D721Med (cell line): ENCODE measurements at places on chromosomes 3 and 15.

DNA sequence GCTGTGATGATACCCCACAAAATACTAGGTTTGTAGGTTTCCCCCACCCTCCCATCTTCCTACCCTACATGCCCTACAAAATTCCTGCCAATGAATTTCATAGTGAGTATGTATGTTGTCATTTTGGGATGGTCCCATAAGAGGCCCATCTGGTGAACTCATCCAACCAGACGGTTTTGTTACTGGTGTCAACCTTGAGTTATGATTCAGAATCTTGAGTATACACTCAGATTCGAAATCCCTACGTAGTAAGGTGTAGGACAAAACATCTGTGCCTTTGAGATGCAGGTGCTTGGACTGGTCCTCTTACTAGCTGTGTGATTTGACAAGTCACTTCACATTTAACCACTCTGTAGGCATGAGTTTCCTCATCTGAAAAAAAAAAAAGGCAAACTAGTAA is 3.6 kb downstream of the SIAH2 start:
- DNase-seq = no peak

DNA sequence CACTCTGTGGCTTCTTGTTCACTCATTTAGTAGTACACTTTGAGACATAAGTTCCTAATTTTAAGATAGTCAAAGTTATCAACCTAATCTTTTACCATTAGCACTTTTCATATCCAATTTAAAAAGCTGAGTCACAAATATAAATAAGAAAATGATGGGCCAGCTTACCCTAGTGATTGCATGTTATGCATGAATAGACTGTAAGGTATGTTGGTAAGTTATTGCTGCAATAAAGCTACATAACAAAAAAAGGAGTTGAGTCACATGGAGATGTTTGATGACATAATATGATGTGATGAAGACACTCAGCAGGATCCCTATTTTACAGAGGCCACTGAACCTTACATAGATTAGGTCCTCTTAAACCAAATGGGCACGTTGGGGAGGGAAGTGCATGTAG is 161.3 kb downstream of the OCA2 start:
- DNase-seq = no peak

GRCh38 chr15:101773496-101774100 is 29.7 kb upstream of the OR4F6 start:
- DNase-seq = no peak

- DNase-seq = no peak
Observed at GRCh38 chr15:83475551-83475950, 28.4 kb downstream of the SH3GL3 start.

DNA sequence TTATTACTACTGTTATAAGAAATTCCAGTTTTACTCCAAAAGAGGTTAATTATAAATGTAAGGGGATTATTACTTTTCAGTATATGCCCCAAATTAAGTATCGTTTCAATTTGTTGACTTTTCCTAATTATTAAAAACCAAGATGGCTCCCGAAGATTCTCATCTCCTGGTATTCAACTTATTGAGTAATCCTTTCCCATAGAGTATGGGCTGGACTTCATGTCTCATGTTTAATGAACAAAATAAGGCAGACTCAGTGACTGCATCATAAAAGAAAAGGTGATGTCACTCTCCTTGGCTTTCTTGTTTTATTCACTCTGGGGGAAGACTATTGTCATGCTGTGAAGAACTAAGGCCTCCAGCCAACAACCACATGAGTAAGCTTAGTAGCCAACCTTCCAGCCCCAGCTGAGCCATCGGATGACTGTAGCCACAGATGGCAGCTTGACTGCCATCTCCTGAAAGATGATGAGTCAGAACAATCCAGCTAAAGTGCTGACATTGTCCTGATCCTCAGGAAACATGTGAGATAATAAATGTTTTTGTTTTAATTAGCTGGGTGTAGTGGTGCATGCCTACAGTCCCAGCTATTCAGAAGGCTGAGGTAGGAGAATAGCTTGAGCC is 17.3 kb downstream of the IGF2BP2 start:
- no peak for DNase-seq

- DNase-seq = no peak
Observed at GRCh38 chr3:107543666-107544065, 20.9 kb downstream of the BBX start.

- DNase-seq = no peak
Observed at GRCh38 chr3:10962481-10963036, 30.0 kb upstream of the SLC6A1 start.

DNA sequence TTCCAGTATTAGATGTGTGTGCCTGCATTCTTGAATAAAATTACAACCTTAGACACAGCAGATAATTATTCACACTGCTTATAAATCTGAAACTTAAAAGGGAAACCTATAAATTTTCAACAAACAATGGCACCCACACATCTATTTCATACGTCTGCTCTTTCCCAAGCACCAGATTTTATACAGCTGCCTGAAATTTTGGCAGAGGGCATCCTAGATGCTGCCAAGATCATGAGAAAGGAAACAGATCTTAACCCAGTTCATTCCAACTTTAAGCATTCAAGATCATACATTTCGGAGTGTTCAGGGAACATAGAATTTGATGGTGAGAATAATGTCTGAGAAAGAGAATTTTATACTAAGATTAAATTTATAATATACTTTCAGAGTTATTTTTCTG is 53.1 kb downstream of the CLDN1 start:
- DNase-seq = no peak

DNA sequence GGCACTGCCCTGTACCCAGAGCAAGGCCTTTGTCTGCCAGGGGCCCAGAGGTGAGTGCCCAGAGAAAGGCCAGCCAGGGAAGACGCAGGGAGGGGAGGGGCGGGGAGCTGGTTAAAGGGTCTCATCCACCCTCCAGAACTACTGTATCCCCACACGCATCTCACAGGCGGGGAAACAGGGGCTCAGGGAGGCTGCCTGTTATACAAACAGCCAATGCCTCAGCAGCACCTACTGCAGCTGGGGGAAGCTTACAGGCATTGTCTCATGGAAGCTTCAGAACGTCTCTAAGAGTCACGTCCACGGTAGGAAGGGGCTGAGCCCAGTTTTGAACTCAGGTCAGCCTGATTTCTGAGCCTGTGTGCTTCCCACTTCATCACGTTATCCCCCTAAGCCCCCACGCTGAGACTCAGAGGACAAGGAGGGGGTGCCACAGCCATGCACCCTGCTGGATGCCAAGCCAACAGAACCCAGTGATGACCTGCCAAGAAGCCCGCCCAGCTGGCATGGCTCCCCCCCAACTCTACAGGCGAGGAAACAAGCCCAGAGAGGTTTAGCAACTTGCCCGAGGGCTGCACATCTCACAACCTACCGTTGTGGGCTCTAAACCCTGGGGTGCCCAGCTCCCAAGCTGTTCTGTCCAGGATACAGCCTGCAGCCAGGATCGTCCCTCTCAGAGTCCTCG is 54.5 kb downstream of the IQSEC1 start:
- no peak for DNase-seq

DNA sequence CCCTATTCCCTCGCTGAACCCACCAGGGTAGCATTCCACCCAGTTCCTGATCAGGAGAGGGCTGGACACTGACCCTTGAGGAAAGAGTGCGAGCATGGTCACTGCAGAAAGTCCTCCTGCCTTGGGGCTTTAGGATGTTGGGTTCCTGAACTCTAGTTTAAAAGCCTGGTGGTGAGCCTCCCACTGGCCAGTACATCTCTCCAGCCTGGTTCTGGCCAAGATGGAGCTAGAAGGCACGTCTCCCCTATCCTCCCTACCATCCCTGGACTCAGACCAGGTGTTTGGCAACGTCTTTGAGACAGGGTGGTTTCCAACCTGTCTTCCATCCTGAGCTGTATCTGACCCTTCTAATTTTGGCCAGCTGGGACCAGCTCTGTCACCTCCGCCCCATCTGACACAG is 31.4 kb downstream of the NBEAL2 start:
- DNase-seq = no peak

DNA sequence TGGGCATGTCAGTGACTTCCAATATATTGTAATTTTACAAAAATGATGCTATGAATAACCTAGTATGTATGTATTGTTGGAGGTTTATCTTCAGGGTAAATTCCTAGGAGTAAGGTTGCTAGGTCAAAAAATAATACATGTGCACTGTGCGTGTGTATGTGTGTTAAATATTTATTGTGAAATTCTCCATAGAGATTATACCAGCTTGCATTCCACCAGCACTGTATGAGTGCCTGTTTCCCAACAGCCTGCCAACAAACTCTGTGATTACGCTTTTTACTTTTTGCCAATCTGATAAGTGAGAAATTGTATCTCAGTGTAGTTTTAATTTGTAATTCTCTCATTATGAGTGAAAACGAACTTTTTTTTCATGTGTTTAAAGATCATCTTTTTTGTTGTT is 12.6 kb upstream of the IGF2BP2 start:
- DNase-seq = no peak

DNA sequence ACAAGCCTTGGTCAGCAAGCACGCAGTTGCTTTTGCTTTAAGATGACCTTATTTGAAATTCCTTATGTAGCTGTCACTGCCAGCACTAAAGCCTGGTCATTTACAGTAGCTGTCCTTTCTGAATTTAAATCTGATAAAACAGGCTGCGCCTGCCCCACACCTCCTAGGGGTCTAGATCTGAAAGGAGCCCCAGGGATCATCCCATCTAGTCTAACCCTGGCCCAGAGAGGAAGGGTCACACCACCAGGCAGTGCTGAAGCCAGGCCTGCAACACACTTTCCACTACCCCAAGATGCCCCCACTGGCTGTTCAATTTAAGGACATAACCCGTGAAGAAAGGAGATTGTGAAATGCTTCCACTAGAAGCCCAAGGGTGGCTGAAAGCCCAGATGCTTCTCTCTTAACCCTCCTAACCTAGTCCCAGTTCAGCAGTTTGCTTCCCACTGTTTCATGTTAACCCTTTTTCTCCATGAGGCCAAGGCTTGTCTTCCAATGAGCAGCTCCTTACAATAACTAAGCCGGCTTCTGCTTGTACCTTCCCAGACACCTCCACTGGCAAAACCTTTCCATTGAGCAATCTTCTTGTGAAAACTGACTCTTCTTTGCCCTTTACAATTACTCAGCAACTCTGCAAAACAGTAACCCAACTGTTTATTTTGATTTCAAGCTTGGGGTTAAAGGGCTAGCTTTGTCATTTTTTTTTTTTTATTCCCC is 198.9 kb upstream of the LPP start:
- no peak for DNase-seq

- DNase-seq = no peak
Observed at GRCh38 chr15:64152507-64153387, 1.2 kb downstream of the SNX22 start.

DNA sequence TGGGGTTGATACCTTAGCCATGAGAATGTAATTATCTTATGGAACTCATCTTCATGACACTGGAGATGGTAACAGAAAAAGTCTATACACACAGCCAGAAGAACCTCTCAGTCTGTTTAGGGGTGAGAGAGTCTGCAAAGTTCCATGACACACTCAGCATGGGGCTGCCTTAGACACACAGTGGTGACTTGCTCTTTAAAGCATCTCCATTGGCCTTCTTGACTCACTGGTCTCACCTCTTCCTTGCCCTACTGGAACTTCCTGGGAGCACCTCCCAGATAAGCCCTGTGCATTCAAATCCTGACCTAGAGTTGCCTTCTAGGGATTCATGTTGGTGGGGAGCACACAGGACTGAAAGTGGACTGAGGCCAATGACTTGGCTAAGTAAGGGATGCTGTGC is 9.3 kb downstream of the MAGI1 start:
- no peak for DNase-seq

- DNase-seq = no peak
Observed at GRCh38 chr3:58356054-58356453, 23.4 kb downstream of the PXK start.

DNA sequence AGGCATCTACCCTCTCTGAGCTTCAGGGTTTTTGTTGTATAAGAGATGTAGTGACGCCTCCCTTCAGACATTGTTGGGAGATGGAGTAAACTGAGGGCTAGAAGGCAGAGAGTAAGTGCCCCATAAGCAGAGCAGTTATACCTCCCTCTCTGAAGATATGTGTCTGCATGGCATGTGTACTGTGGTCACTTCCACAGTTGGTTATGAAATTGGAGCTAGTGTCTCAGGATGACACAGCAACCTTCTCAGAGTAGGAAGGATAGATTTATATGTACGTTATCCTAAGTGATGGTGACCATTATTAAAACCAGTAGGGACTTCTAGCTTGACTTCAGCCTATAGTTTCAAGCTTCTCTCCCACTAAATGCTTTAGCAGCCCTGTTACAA is 17.9 kb downstream of the PXK start:
- no peak for DNase-seq

DNA sequence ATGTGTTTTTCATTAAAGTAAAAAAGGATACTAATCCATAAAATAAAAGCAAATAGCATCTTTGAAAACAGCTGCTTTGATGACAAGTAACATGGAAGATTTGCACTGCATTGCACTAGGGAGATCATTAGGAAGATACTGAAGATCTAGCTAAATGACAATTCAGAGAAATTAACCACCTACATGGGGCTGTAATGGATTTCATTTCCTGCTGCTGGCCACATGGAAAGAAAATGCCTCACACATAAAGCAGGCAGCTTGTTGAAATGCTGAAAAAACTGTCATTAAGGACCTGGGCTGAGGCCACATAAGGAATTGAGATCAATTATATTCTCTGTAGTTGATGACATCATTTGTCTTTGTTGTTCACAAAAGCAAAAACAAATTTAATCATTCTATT is 94.1 kb downstream of the PYDC2 start:
- no peak for DNase-seq

DNA sequence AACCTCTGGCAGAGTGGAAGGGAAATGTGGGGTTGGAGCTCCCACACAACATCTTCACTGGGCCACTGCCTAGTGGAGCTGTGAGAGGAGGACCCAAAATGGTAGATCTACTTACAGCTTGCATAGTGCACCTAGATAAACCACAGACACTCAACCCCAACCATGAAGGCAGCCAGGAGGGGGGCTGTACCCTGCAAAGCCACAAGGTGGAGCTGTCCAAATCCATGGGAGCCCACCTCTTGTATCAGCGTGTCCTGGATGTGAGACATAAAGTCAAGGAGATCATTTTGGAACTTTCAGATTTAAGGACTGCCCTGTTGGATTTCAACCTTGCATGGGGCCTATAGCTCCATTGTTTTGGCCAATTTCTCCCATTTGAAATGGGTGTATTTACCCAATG is 20.9 kb downstream of the TP63 start:
- DNase-seq = no peak

- no peak for DNase-seq
Observed at GRCh38 chr3:66428733-66429132, 72.1 kb downstream of the LRIG1 start.

GRCh38 chr3:10482631-10483363 is 22.6 kb downstream of the ATP2B2 start:
- DNase-seq = no peak

- DNase-seq = no peak
Observed at GRCh38 chr15:99430881-99431401, 134.8 kb upstream of the MEF2A start.

- DNase-seq = no peak
Observed at GRCh38 chr15:24039683-24040082, 352.6 kb upstream of the NDN start.

- no peak for DNase-seq
Observed at GRCh38 chr3:45518376-45519135, 76.0 kb upstream of the LIMD1 start.
